Osteoblast (primary cell): ENCODE measurements at places on chromosomes 13 and 19. TPM values are rescaled to one million over a fixed set of nuclear protein-coding genes. Genes with fewer than 3 reads are reported as not detected.
A peak's percentile ranks its signal among the peaks of the same experiment; 100 is the strongest.

ATP1A3 gene
- under 0.01 TPM in 2 replicates for total RNA-seq

CERS4 gene
- total RNA-seq: 1.5 and 4.0 TPM in 2 replicates

KCNN4 gene
- total RNA-seq: 6.5 and 7.2 TPM in 2 replicates

- no peaks in the 10 kb centered on the region for H3K4me1 ChIP-seq
- no peak for DNase-seq
- no peak overlapping the region for H3K27ac ChIP-seq
- H3K36me3 ChIP-seq: peaks cover 41% of the 10 kb centered on the region
- H3K27me3 ChIP-seq: no peaks in the 10 kb centered on the region
- no peak overlapping the region for H3K4me3 ChIP-seq
These were observed 16.3 kb downstream of the ZNF91 start for GRCh38 chr19:23378948-23379347.

DNA sequence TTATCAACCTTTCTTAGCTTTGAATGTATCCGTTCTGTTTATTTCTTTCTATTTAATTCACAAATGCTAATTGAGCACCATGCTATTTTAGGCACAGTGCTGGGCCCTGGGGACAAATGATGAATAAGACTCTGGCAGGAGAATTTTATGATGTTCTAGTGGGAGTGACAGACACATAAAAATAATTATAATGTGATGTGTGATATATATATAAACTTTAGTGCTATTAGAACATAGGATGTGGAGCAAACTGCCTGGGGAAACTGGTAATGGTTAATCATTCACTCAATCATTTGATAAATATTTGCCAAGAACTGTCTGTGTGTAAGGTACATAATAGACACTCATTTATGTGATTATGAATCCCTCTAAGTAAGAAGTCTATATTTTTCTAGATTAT lies 50.7 kb upstream of the FRY start:
- H3K4me1 ChIP-seq: peaks cover 11% of the 10 kb centered on the region
- no peaks in the 10 kb centered on the region for H3K27me3 ChIP-seq
- H3K4me3 ChIP-seq: no peak overlapping the region
- no peaks in the 10 kb centered on the region for H3K36me3 ChIP-seq

- no peak overlapping the region for H3K4me3 ChIP-seq
- H3K36me3 ChIP-seq: no peaks in the 10 kb centered on the region
- DNase-seq: no peak
- no peak overlapping the region for H3K27ac ChIP-seq
These were observed 112.1 kb downstream of the LACC1 start for GRCh38 chr13:43991773-43992201.

DNA sequence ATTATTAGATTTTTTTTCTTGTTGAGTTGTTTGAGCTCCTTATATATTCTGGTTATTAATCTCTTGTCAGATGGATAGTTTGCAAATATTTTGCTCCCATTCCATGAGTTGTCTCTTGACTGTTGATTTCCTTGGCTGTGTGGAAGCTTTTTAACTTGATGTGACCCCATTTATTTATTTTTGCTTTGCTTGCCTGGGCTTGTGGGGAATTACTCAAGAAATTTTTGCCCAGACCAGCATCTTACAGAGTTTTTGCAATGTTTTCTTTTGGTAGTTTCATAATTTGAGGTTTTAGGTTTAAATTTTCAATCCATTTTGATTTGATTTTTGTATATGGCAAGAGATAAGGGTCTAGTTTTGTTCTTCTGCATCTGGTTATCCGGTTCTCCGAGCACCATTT lies 124.7 kb downstream of the PCCA start:
- no peaks in the 10 kb centered on the region for H3K27me3 ChIP-seq
- DNase-seq: no peak
- peaks cover 48% of the 10 kb centered on the region for H3K4me1 ChIP-seq
- H3K4me3 ChIP-seq: no peak overlapping the region
- H3K27ac ChIP-seq: peak overlapping the region; percentile 25

DNA sequence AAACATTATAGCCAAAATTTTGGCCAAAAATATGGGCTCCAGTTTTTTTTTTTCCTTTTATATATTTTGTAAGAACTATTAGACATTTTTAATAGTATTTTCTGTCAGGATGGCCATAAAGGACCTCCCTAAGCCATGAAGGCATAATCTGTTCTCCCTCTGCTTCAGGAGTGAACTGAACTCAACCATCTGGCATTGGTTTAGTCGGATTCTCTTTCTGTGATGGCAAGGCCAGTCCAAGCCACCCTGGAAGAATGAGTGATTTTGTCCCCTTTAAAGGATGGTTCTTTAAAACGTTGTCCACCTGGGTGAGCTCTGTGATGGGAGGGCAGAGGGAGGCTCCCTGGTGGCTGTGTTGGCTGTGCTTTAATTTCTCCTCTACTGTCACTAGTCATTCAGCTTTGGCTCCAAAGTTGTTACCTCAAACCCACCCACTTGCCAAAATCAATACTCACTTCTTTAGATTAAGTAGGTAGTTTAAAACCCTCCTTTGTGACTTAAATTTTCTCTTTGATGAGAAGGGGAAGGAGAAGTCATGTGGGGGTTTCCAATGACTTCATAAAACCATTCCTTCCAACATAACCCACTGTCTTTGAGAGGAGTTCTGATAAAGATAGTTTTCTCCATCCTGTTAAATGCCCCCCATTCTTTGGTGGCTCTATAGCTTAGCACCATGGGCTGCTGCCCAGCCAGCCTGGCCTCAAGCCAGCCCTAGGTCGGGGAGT lies 4.4 kb downstream of the TNFRSF19 start:
- no peak overlapping the region for H3K4me3 ChIP-seq
- peaks cover 7% of the 10 kb centered on the region for H3K4me1 ChIP-seq
- H3K36me3 ChIP-seq: no peaks in the 10 kb centered on the region
- H3K27me3 ChIP-seq: peaks cover 4% of the 10 kb centered on the region
- H3K27ac ChIP-seq: no peak overlapping the region

DNA sequence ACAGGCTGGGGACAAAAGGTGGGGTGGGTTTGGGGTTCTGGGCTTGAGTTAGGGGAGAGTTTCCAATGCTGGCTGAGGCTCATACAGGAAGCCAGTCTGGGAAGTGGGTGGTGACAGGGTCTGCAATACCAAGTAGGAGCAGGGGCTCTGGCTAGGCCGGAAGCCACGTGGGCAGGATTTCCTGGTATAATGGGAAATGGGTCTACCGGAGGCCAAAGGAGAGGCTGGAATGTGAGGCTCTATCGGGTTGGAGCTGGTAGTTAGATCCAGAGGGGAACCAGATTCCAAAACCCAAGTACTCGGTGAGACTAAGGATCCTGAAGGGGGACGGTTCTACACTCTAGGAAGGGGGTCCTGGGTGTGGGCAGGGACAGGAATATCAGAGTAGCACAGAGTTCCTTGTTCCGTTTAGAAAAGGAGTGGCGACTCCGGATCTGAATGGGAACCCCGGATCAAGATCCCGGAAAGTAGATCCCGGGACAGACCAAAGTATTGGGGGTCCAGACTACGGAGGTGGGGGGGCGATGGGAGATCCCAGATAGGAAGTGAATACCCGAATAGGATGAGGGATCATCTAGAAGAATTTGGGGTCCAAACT lies 802 bp downstream of the CDC37 start:
- H3K27me3 ChIP-seq: peaks cover 4% of the 10 kb centered on the region
- peak overlapping the region; percentile 100 for H3K4me3 ChIP-seq
- H3K36me3 ChIP-seq: peaks cover 10% of the 10 kb centered on the region
- H3K4me1 ChIP-seq: peaks cover 31% of the 10 kb centered on the region
- peak; percentile 87 for DNase-seq
- H3K27ac ChIP-seq: peak overlapping the region; percentile 92

SPACA4 gene
- not detected in 2 replicates for total RNA-seq

ZNF530 gene
- 4.1 and 4.7 TPM in 2 replicates for total RNA-seq
